ENCODE measurements at places on chromosomes 16 and 17.

DNA sequence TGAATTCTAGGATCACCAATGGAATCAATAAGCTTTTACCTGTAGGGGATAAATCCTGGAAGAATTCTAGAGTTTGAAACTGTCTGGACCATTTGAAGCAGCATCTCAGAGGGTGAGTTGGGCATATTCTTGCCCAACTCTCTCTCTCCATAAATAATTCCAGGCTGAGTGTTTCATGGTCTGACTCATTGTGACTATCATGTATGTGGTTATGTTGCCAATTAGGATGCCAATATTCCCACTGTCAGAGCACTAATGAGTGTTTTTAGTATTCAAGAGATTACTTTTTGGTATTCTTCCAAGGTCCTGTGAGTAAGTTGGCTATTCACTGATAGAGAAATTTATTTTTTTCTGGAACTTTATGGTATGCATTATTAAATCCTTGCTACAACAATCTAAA, 456.9 kb downstream of the TOX3 start:
- DNase-seq, result peak; percentile 7

DNA sequence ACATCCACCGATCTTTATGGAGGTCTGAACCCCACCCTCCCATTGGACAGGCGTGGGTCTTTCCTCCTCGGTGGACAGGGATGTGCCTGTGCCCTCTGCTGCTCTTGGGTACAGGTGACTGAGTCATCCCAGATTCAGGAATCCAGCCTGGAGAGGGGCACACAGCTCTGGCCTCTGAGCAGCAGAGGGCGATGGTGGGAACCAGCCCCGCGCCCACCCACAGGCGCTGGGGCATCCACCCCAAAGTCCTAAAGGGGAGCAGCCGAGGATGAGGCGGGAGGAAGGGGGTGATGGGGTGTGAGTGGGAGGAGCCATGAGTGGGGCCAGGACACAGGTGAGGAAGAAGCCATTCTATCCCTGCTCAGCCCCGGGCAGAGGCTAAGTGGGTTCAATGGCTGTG, 35.0 kb downstream of the ENGASE start:
- no peak for DNase-seq

- no peak for DNase-seq
Measured at GRCh38 chr16:49842972-49843371, 12.9 kb downstream of the ZNF423 start.

DNA sequence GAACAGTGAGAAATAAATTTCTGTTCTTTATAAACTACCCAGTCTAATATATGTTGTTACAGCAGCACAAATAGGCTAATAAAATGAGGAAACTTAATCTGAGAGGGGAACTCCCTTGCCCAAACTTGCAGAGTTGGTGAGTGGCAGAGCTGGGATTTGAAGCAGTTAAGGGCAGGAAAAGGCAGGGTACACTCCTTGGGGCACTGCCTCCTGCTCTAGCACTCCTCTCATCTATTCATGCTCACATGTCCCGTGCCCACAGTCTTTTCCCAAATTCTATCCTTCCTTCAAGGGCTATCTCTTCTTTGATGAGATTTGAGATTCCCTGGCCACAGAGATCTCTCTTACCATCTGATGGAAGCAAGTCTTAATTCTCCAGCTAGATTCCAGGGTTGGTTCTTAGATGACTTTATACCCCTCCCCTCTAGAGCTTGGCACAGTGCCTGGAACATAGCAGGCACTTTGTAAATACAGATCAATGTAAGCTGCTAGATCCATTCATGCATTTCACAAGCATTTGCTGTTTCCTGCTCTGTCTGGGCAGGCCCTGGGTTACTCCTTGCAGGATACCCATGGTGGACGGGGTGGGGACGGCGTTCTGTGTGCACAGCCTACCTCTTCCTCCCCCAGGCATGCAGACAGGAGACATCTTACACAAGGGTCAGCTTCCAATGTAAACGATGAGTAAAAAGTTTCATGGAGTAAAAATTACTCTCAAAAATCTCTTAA, 39.2 kb upstream of the ABCC12 start:
- DNase-seq, result peak; percentile 17

DNA sequence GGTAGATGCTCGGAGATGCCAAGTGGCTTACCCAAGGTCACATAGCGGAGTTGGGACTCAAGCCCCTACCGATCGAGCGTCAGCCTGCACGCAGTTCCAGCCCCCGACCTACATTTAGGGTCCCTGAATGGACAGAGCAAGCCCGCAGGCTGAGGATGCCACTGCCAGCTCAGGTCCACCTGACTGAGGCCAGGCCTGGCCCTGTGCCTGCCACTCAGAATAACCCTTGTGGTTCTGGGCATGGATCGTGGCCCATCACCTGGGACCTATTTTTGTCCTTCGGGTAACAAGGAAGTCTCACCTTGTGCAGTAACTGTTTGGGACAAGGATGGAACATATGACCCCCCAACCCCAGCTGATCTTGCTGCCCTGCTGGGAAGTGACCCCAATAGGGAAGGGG, 17.1 kb downstream of the CDH16 start:
- DNase-seq, result no peak

- no peak for DNase-seq
Measured at GRCh38 chr16:3017794-3018506, at the start of gene CLDN6. TSS of gene CLDN6 (minus strand) at chr16:3018183. CDS start at chr16:3016021, 2,162 bp downstream.

DNA sequence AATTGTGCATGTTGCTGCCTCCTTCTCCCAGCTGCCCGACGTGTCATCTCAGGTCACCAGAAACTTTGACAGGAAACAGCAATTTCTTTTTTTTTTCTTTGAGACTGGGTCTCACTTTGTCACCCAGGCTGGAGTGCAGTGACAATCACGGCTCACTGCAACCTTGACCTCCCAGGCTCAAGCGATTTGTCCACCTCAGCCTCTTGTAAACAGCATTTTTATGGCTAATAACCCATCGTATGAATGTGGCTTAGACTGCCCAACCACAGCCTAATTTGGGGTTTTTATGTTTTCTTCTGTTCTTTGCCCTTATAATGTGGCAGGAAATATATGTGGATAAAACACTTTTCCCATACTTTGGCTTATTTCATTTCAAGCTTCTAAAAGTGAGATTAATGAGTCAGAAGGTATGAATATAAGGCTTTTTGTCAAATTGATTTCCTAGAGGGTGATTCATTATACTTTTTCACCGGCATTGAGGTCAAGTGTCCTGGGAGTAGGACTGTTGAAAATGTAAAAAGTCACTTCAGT, 31.0 kb upstream of the SLC5A10 start:
- peak; percentile 6 for DNase-seq

DNA sequence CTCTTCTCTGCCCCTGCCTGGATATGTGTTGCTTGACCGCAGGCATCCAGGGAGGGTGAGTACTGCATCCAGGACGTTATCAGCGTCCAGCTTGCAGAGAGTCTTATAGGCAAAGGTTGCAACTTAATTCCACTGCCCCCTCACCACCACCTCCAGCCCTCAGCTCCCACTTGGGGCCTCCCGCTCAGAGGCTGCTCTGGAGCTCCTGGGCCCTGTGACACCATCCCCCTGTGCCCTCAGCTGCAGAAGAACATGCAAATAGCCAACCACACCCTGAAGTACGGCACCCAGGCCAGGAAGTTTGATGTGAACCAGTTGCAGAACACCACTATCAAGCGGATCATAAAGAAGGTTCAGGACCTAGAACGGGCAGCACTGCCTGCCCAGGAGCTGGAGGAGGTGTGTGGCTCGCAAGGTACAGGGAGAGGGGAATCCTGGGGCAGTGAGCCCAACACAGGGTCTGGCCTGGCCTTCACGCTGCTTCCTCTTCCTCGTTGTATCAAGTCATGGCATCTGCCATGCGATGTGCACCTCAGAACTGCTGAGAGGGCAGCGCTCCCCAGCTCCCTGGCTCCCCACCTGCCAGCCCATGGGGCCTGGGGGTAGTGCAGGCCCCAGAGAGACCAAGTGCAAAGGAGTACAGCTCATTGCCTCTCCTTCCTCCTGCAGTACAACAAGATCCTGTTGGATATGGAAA, 9.6 kb downstream of the ACE start:
- DNase-seq, result no peak

DNA sequence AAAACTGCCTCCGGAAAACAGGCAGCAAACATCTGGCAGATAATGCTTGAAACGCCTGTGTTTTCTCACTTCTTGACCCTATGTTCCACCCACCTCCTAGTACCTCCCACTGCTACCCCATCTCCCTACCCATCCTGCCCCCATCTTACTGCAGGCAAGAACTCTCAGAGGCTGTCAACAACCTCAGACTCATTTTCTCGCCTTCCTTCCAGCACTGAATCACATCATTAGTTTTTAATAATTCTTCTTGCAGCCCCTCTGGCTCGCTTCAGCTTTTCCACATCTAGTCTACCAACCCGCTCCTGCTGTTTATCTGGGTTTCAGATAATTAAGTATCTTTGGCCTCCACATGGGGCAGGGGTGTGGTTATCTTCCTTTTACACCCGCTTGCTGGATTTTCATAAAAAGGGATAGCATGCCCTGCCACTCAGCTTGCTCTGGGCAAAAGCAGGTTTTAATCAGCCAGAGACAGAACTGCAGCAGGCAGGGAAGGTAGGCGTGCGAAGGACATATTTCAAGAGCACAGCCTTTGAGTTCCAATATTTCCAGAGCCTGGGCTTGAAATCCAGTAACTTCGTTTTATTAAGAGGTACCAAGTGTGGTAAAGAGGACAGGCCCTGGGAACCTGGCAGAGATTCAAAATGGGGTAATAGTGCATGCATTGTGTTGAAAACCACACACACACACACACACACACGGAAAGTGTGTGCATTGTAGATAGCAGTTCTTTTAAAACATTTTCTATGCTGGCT, 87.5 kb downstream of the BMERB1 start:
- DNase-seq, result no peak

GRCh38 chr17:41737680-41738023, 3.2 kb upstream of the HAP1 start:
- DNase-seq, result no peak

- DNase-seq, result peak; percentile 27
Measured at GRCh38 chr17:7294614-7295153, at the start of gene YBX2. TSS of gene YBX2 (minus strand) at chr17:7294639. CDS start at chr17:7294500, 139 bp downstream.

DNA sequence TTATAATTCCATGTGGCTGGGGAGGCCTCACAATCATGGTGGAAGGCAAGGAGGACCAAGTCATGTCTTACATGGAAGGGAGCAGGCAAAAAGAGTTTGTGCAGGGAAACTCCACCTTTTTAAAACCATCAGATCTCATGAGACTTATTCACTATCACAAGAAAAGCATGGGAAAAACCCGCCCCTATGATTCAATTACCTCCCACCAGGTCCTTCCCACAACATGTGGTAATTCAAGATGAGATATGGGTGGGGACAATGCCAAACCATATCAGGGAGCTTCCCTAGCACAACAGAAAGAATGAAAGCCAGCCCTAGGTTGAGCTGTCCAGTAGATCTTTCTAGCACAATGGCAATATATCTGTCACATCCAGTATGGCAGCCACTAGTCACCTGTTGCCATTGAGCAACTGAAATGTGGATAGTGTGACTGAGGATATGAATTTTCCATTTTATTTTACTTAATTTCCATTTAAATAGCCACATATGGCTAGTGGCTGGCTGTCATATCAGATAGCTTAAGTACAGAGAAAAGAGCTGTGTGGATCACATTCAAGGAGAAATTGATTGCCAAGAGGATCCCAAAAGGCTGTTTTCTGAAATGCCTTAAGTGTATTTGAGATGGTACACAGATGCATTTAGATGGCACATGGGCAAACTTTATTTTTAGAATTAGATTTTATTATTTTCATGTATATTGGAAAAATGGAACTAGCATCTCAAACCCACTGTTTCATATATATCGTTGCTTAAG, 273.0 kb downstream of the GRIN2A start:
- no peak for DNase-seq

DNA sequence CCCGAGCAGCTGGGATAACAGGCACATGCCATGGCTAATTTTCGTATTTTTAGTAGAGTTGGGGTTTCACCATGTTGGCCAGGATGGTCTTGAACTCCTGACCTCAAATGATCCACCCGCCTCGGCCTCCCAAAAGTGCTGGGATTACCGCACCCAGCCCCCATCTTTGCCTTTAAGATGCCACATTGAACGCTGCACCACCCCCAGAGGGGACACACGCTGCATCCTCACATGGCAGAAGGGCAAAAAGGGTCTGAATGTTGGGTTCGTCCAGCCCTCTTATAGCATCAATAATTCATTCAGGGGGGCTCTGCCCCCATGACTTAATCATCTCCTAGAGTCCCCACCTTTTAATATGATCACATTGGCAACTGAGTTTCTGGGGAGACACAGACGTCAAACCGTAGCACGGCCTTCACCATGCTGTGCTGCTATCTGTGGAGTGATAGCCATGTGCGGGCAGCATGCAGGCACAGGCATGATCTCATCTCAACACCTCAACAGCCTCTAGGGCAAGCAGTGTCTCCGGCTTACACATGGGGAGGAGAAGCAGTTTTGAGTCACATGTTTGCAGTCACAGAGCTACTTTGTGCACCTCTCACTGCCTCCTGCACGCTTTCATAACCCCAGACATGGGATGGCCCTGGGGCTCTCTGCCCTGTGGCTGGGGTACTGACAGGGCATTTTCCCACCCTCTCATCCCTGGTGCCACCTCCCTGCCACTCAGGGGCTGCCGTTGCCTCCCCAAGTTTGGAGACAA, 30.0 kb downstream of the IL21R start:
- peak; percentile 38 for DNase-seq

DNA sequence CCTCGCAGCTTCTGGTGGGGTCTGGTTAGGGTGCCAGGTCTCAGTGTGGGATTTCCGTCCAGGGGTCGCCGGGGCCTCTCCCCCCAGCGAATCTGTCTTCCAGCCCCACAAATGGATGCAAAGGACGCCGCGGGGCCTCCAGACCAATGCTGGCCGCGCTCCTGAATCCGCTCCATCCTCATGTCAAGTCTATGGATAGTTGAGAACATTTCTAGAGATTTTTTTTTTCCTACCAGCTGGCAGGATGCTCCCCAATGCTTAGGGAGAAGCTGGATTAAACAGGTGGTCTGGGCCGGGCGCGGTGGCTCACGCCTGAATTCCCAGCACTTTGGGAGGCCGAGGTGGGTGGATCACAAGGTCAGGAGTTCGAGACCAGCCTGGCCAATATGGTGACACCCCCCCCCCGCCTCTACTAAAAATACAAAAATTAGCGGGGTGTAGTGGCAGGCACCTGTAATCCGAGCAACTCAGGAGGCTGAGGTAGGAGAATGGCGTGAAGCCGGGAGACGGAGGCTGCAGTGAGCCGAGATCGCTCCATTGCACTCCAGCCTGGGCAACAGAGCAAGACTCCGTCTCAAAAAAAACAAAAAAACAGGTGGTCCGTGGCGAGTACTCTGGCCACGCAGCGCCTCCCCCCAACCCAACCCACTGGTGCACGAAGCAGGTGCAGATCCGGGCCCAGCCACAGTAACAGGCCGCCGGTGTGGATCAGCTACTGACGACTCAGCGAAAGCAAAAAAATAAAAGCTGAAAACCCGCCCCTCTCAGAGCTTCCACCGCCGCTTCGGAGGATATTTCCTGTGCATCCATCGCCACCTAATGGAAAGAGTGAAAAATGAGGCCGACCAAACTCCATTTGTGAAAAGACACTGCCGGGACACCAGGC, 1.1 kb upstream of the NXN start:
- DNase-seq, result peak; percentile 85

DNA sequence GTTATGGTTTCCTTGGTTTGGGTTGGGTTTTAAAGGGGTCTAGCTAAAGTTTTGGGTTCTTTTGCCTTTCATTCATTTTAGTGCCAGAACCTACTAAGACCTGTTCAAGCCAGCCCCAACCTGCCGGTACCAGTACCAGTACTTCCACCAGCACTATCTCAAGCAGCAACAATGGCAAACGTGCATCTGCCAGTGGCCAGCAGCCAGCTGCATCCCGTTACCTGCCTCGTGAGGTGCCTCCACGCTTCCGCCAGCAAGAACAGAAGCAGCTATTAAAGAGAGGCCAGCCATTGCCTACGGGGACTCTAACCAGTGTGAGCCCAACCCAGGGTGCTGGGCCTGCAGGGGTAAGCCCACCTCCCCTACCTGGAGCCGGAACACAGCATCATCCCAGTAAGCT, 72.9 kb downstream of the TNRC6C start:
- DNase-seq, result no peak

All from fibroblast of skin of abdomen (primary cell).